HFFc6 (cell line): ENCODE measurements at places on chromosomes 1 and 21. TPM values are rescaled to one million over a fixed set of nuclear protein-coding genes. Genes with fewer than 3 reads are reported as not detected.
A peak's percentile ranks its signal among the peaks of the same experiment; 100 is the strongest.

DNA sequence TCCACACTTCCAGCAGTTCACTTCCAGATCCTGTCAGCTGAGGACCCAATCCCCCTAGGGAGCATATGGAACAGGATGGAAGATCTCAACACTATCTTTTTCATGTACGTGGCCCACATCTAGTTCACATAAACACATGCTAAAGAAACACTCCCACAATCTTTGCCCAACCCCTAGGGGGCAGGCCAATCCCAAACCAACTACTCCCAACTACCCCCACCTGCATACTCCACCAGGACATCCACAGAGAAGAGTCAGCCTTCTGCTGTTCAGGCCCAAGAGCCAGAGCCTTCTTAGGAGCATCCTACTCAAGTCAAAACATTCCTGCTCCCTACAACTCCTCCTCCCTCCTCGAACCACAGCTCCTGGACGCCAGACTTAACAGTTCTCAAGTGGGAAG is 5.6 kb upstream of the SLC5A9 start:
- no peak for DNase-seq

GRCh38 chr1:7390604-7391000 is 380.5 kb upstream of the VAMP3 start:
- DNase-seq: no peak

GRCh38 chr1:90512441-90512840 is 204.7 kb downstream of the BARHL2 start:
- no peak for DNase-seq

- peak; percentile 66 for DNase-seq
These were observed 109.0 kb upstream of the IPO9 start for GRCh38 chr1:201719812-201720521.

- DNase-seq: peak; percentile 70
These were observed 829 bp downstream of the PEA15 start for GRCh38 chr1:160206036-160206389.

DNA sequence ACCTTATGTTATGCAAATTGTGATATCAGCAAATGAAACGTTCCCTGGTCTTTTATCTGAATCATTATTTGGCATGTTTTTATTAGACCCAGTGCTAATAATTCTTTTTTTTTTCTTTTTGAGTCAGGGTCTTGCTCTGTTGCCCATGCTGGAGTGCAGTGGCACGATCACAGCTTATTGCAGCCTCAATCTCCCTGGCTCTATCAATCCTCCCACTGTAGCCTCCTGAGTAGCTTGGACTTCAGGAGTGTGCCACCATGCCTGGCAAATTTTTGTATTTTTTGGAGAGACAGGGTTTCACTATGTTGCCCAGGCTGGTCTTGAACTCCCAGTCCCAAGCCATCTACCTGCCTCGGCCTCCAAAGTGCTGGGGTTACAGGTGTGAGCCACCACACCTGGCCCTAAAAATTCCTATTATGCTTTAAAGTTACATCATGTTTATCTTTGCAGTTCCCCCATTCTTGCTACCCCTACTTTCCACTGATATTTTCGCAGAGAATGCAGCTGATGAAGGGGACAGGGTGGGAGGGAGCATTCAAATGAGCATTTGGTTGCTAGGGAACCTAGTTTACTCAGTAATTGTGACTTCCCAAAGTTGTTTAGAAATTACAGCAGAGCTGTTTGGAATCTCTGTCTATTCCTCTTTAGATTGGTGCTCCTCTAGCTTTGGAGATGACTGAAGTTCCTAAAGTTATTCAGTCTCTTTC is 18.4 kb downstream of the C1orf21 start:
- no peak for DNase-seq

DNA sequence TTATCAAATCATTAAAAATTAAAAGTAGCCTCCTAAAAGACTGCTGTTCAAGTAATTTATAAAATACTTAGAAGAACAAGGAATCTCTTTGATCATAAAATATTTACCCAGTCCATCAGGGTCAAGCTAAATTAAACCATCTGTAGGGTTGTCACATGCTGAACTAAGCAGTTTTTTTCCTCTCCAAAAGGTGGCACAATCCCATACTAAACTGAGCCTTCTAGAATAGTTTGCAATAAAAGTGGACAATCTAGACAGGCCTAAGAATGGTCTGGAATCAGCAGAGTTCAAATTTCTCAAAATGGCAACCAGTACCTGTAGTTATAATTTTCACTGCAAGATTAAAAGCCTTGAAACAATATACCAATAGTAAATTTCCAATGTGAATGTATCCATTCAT is 194.8 kb downstream of the EIF4G3 start:
- peak; percentile 16 for DNase-seq

- DNase-seq: peak; percentile 61
These were observed 25.7 kb downstream of the AKNAD1 start for GRCh38 chr1:108831225-108831624.

- no peak for DNase-seq
These were observed 59.6 kb upstream of the ADAMTS5 start for GRCh38 chr21:27026501-27026900.

GRCh38 chr1:87127581-87127980 is 201.1 kb upstream of the LMO4 start:
- no peak for DNase-seq

DNA sequence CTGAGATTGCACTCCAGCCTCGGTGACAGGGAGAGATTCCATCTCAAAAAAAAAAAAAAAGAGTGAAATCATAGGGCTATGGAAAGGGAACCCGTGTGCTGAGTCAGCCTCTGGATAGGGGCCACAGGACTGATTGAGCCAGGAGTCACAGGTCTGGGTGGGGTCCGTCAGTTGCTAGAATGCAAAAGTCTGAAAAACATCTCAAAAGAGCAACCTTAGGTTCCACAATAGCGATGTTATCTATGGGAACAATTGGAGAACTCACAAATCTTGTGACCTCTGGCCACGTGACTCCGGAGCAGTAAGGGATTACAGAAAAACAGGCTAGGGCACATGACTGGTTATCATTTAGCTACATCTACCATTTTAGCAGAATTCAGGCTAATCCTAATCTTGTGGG is 32.8 kb upstream of the GREM2 start:
- DNase-seq: no peak

- no peak for DNase-seq
These were observed 154.5 kb upstream of the KCND3 start for GRCh38 chr1:112143871-112144441.

The PGLYRP4 gene
- total RNA-seq: not detected in 3 replicates

The KRTAP21-3 gene
- total RNA-seq: not detected in 3 replicates

GRCh38 chr1:116533429-116533820 is 37.4 kb downstream of the CD58 start:
- DNase-seq: no peak
